Mucosa of gallbladder (tissue), 1 donor: ENCODE measurements at places on chromosomes 4 and X. TPM values are rescaled to one million over a fixed set of nuclear protein-coding genes. Genes with fewer than 3 reads are reported as not detected.

Gene INTS6L
- total RNA-seq: 10.5 TPM

Gene EFHC2
- total RNA-seq: 3.7 TPM

Gene PAGE2B
- total RNA-seq: not detected

Gene ADGRG2
- total RNA-seq: 12.5 TPM

Gene SPATA4
- total RNA-seq: 0.29 TPM

Gene SH2D1A
- 1.0 TPM for total RNA-seq

Gene RASGEF1B
- total RNA-seq: 24.7 TPM

Gene SYTL4
- 15.8 TPM for total RNA-seq

Gene TGIF2LX
- total RNA-seq: not detected

Gene NR0B1
- total RNA-seq: not detected

Gene AKAP14
- total RNA-seq: not detected

Gene JAKMIP1
- total RNA-seq: 0.37 TPM

Gene DACH2
- total RNA-seq: not detected

Gene PCYT1B
- 0.32 TPM for total RNA-seq

Gene TMSB15A
- not detected for total RNA-seq

Gene PTCHD1
- total RNA-seq: 1.6 TPM

Gene PROM1
- 40.8 TPM for total RNA-seq

Gene DMRTC1
- total RNA-seq: not detected

Gene DNAAF6
- total RNA-seq: not detected

Gene PNMA6F
- not detected for total RNA-seq

Gene CPE
- 39.6 TPM for total RNA-seq

Gene BGN
- 204 TPM for total RNA-seq

Gene SCD5
- 22.9 TPM for total RNA-seq

Gene EVC
- total RNA-seq: 80.5 TPM

Gene MOB1B
- 18.6 TPM for total RNA-seq

Gene CXCL6
- 3.4 TPM for total RNA-seq
